Left lung (tissue), 14 donors: ENCODE measurements at places on chromosomes 4 and X. TPM values are rescaled to one million over a fixed set of nuclear protein-coding genes. Genes with fewer than 3 reads are reported as not detected.

GRCh38 chrX:65601530-65602220, 65.8 kb upstream of the MSN start:
- peak; percentile 89 for DNase-seq

GRCh38 chrX:124917011-124917410, 402.7 kb upstream of the TEX13C start:
- DNase-seq: no peak

GRCh38 chrX:43808231-43808630, 74.0 kb downstream of the MAOB start:
- DNase-seq: no peak

GRCh38 chr4:11857881-11858280, 429.2 kb upstream of the HS3ST1 start:
- DNase-seq: no peak

Gene GPC4
- 59.9 TPM for total RNA-seq

- no peak for DNase-seq
These were observed 95.5 kb upstream of the PPP2R3B start for GRCh38 chrX:482192-482701.

GRCh38 chr4:163493643-163494359, 689 bp upstream of the TMA16 start:
- peak; percentile 77 for DNase-seq

DNA sequence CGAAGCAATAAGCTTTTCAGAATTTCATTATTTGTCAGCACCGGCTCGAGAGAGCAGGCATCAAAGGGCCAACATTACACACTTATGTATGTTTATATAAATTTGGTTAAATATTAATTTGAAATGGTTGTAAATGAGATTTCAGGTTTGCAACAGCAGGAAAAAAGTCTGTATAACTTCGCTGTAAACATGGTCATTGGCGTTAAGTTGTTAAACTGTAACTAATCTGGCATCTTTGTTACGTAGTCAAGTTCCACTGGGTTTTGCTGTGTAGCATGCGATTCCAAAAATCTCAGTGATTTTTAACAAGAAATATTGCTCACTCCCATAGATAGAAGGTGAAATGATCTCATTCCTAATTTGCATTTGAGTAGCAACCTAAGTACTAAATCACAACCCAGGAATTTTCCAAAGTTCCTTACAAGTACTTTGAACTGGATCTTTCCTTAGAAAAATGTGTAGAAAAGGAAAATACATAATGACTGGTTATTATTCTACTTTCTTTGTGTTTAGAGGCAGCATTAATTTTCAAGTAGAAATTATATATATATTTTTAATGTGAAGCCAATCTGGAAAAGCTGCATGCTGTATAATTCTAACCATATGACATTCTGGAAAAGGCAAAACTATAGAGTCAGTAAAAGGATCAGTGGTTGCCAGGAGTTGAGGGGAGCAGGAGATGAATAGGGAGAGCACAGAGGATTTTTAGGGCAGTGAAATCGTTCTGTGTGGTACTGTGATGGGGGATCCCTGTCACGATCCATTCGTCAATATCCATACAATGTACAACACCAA, 222.1 kb downstream of the CBR4 start:
- DNase-seq: no peak

DNA sequence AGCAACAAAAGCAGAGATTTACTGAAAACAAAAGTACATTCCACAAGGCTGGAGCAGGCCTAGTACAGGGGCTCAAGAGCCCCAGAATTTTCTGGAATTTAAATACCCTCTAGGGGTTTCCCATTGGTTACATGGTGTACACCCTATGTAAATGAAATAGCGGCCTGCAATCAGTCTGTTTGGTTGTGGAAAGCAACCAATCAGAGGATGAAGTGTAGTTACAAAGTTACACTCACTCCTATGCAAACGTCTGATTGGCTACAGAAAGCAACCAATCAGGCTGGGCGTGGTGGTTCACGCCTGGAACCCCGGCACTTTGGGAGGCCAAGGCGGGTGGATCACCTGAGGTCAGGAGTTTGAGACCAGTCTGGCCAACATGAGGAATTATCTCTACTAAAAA, 13.8 kb upstream of the TXLNG start:
- DNase-seq: no peak

Gene ARAF
- total RNA-seq: 92.7 TPM

DNA sequence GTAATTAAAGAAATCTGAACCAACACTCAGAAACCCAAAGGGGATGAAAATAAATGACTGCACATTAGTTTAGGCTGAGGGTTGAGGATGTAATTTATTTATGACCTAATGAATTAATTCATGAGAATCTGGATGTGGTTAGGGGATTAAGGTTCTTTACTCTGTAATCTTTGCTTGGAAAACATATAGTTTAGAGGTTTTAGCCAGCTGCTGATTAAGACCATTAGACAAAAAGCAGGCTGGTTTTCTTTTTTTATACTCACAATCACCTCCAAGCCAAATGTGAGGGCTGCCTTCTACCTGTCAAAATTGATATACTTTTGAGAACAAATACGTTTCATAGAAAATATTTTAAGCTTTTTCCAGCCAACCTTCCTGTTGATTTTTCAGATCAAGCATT, 2705.8 kb downstream of the PCDH7 start:
- DNase-seq: no peak

- peak; percentile 2 for DNase-seq
These were observed 400.9 kb upstream of the FGF13 start for GRCh38 chrX:139112432-139112831.

Gene PNMA3
- 0.12 TPM for total RNA-seq

Gene GUCY1A1
- total RNA-seq: 92.7 TPM

Gene CT47B1
- not detected for total RNA-seq

DNA sequence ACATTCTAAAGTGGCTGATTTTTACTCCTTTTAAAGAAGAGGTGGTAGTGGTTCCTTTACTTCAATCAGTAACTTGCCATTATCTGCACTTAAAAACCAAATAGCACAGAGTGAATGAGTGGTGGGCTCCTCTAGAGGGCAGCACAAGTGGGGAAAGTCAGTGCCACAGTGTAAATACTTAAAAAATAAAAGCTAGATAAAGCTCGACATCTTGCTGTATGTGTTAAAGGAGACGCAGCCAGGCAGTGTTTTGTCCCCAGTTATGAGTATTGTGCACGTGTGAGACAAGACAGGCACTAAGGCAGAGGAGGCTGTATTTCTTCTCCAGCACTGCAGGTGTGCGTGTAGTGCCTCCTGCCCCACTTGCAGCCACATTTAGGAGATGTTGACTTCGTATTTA, 24.6 kb downstream of the NAP1L5 start:
- peak; percentile 52 for DNase-seq

GRCh38 chr4:37693450-37694190, 7.4 kb upstream of the RELL1 start:
- DNase-seq: no peak

Gene CT45A1
- not detected for total RNA-seq

DNA sequence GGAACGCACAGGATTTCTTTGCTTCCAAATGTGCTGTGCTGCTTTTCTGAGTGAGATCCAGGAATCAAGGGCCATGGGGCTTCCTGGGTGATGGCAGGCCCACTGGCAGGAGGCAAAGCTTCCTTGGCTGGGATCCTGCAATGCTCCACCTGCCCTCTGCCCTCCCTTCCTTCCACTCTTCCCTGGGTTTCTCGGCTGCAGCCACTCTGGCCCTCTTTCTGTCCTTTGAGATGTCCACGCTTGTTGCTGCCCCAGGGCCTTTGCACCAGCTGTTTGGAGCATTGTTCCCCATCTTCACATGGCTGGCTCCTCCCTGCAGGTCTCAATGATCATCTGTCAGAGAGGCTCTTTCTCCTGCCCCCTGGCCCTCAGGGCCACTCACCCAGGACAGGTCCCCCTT, 78.9 kb downstream of the PSAPL1 start:
- no peak for DNase-seq

GRCh38 chrX:55754861-55755294, 37.3 kb downstream of the RRAGB start:
- DNase-seq: no peak

Gene GK
- total RNA-seq: 27.9 TPM

DNA sequence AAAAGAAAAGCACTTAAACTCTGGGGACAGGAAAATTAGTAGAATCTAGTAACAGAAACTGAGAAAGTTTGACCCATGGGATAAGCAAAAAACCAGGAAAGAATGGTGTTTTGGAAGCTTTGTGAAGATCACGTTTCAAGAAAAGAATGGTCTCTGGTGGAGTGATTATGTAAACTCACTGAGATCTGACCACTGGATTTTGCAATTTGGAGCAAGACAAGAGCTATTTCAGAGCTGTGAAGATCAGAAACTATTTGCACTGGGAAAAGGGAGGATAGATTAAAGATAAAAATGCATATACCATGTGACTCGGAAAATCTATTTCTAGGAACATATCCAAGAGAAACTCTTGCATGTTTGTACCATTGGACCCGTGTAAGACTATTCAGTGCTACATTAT, 4.3 kb downstream of the TMPRSS11D start:
- no peak for DNase-seq

DNA sequence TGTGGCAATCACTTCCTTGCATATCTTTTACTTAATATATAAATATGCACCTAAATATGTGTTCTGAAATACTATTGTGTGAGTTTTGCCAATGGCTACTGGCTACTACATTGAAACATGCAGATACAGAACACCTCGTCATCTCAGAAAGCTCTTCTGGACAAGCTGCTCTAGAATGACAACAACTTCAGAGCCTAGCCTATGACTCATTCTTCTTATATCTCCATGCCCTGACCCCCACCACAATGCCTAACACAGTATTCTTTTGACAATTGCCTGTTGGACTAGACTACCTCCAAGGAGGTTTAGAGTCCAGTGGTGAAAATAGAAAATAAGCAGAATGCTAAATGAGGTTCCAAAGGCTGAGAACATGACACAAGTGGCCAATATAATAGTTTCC, 17.6 kb upstream of the DMP1 start:
- no peak for DNase-seq

DNA sequence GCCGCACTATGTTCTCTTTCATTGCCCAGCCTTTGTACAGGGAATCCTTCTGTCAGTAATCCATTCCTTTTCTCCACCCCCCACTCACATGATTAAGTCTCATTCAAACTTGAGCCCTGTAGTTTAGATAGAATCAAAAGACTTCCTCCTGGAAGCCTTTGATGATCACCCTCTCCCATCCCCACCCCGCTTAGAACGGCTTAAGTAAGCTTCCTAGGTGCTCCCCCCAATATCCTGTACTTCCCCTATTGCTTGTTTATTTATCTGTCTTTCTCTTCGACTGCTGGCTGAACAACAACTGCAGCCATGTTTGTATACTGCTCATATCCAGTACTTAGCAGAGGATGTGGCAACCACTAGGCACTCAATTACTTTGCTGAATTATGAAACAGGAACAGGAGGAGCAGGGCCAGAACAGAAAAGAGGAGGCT, 38.5 kb upstream of the GPC3 start:
- DNase-seq: no peak

Gene FGA
- total RNA-seq: 3.6 TPM

Gene TCP11X2
- total RNA-seq: not detected

DNA sequence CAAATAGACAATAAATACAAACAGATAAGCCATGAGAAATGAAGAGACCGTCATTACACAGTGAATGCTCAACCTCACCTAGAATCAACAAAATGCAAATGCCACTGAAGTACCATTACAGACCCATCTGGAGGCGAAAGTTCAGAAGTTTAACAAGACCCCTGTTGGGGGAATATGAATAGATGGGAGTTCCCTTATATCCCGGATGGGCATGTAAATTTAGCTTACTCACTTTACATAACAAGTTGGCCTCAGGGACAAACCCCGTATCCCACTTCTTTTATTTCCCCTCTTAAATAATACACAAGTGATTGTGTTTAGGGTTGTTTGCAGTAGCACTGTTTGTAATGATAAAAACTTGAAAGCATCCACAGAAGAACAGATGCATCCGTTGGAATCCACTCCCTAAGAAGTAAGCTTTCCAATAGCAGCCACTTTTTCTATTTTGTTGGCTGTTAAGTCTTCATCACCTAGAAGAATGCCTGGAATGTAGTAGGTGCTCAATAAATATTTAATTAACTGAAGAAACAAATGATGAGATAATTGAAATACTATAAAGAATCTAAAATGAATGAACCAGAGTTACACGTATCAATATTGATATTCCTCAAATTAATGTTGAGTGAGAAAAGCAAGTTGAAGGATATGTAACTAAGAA, 1076.3 kb upstream of the TENM3 start:
- DNase-seq: no peak

GRCh38 chrX:132470831-132471230, 18.0 kb downstream of the MBNL3 start:
- DNase-seq: no peak

Gene HMX1
- total RNA-seq: not detected

Gene OPN1MW3
- total RNA-seq: not detected

GRCh38 chr4:56123051-56123450, 174.3 kb downstream of the CEP135 start:
- no peak for DNase-seq

DNA sequence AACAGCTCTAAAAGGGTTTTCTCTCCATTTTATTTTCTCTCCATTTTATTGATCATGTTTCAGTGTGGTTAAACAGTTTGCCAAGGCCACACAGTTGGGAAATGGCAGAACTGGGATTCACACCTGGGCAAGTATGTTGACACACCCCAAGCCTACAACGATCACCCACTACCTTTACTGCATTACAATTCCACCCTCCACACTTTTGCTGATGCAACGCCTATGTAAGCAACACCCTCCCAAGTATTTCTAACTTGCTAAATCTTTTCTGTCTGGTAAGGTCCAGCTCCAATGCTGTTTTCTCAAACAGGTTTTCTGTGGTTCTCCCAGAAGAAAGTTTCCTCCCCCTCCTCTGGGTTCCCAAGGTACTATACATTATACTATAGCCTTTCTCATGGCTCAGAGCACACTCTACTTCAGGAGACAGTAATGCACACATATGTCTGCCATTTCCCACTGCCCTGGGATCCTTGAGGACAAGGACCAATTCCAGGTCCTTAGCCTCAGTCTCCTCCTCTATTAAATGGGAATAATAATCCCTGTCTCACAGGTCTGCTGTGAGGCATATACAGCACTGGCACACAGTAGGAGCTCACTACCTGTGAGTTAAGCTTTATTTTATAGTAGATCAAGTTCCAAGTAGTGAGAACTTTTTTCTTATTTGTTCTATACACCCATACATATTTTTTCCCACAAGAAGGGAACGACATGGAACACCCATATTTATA, 27.9 kb downstream of the IQSEC2 start:
- no peak for DNase-seq

- DNase-seq: no peak
These were observed 164.3 kb downstream of the ENOX2 start for GRCh38 chrX:130738638-130739195.

GRCh38 chr4:83490876-83491450, 6.1 kb upstream of the ABRAXAS1 start:
- peak; percentile 21 for DNase-seq

GRCh38 chr4:3437582-3437936, 4.2 kb upstream of the HGFAC start:
- no peak for DNase-seq

- no peak for DNase-seq
These were observed 1.2 kb upstream of the TMEM144 start for GRCh38 chr4:158208963-158209640.

- no peak for DNase-seq
These were observed 82.1 kb downstream of the BCOR start for GRCh38 chrX:40015693-40016092.

GRCh38 chr4:44629280-44629866, 22.1 kb downstream of the YIPF7 start:
- DNase-seq: peak; percentile 28

- no peak for DNase-seq
These were observed 9.3 kb downstream of the STX18 start for GRCh38 chr4:4532371-4533154.

- DNase-seq: no peak
These were observed 173.1 kb upstream of the PITX2 start for GRCh38 chr4:110795971-110796370.

GRCh38 chr4:126495163-126495752, 1137.5 kb upstream of the INTU start:
- no peak for DNase-seq

Gene IRS4
- total RNA-seq: not detected

Gene CT45A10
- total RNA-seq: not detected
